ENCODE measurements at places on chromosomes 2 and 18. TPM values are rescaled to one million over a fixed set of nuclear protein-coding genes. Genes with fewer than 3 reads are reported as not detected.

Gene STARD6
- 0.32 TPM for total RNA-seq

Gene SAG
- 0.92 TPM for total RNA-seq

Gene PLEKHM3
- 9.3 TPM for total RNA-seq

Gene CD302
- 7.2 TPM for total RNA-seq

Gene CYP27A1
- 1.0 TPM for total RNA-seq

Gene C2orf81
- total RNA-seq: 1.9 TPM

Gene FAP
- 0.27 TPM for total RNA-seq

Gene XDH
- total RNA-seq: 0.10 TPM

Gene MALL
- total RNA-seq: 10.0 TPM

Gene STPG4
- total RNA-seq: 0.66 TPM

Gene SH3YL1
- 86.2 TPM for total RNA-seq

Gene TEKT4
- total RNA-seq: not detected

Gene HOXD3
- 14.3 TPM for total RNA-seq

Gene DGKD
- 40.8 TPM for total RNA-seq

Gene CRYGC
- not detected for total RNA-seq

Gene NEUROD1
- total RNA-seq: 0.15 TPM

Gene EPAS1
- total RNA-seq: 1.8 TPM

Gene ECEL1
- 72.4 TPM for total RNA-seq

Gene COPS9
- 168 TPM for total RNA-seq

Gene CHRNG
- 0.96 TPM for total RNA-seq

Gene TMEM163
- 0.41 TPM for total RNA-seq

Gene CREB1
- 30.7 TPM for total RNA-seq
